ENCODE measurements at places on chromosomes 6 and 20.
A peak's percentile ranks its signal among the peaks of the same experiment; 100 is the strongest.

- H3K36me3 ChIP-seq, result peaks cover 9% of the 10 kb centered on the region
- DNase-seq, result no peak
- no peak overlapping the region for H3K27ac ChIP-seq
- H3K4me1 ChIP-seq, result peaks cover 46% of the 10 kb centered on the region
These were observed 34.3 kb upstream of the VEGFA start for GRCh38 chr6:43735642-43736199.

- H3K36me3 ChIP-seq, result no peaks in the 10 kb centered on the region
- H3K27me3 ChIP-seq, result peaks cover 8% of the 10 kb centered on the region
- no peak overlapping the region for H3K27ac ChIP-seq
- no peak overlapping the region for H3K4me3 ChIP-seq
These were observed 90.2 kb downstream of the THBS2 start for GRCh38 chr6:169163411-169163901.

DNA sequence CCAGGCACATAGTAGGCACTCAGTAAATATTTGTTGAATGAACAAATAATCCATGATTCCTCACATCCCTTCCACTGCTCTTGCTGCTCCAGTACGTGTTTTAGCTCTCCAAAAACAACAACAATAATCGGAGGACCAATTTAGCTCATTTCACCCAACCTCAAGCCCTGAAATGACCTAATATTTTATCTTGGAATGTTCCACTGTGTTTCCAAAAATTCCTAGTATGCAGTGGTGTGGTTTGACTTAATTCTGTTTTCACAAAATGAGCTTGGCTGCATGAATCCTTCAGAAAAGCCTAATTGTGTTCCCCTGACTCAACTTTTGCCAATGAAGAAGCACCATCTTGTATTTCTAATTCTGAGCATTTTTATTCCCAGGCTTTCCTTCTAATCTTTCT is 168.0 kb upstream of the PHACTR1 start:
- H3K4me3 ChIP-seq, result no peak overlapping the region
- H3K27me3 ChIP-seq, result no peaks in the 10 kb centered on the region
- no peak overlapping the region for H3K27ac ChIP-seq
- H3K4me1 ChIP-seq, result no peaks in the 10 kb centered on the region

GRCh38 chr20:6152777-6153176 is 29.9 kb upstream of the FERMT1 start:
- H3K27me3 ChIP-seq, result peaks cover 11% of the 10 kb centered on the region
- H3K36me3 ChIP-seq, result peaks cover 11% of the 10 kb centered on the region
- no peak overlapping the region for H3K4me3 ChIP-seq
- no peaks in the 10 kb centered on the region for H3K4me1 ChIP-seq

GRCh38 chr20:41051009-41051825 is 22.6 kb downstream of the TOP1 start:
- peak overlapping the region; percentile 71 for H3K4me3 ChIP-seq
- peaks cover 39% of the 10 kb centered on the region for H3K36me3 ChIP-seq
- DNase-seq, result no peak
- H3K27ac ChIP-seq, result peak overlapping the region; percentile 99
- peaks cover 100% of the 10 kb centered on the region for H3K4me1 ChIP-seq
- peaks cover 3% of the 10 kb centered on the region for H3K27me3 ChIP-seq

DNA sequence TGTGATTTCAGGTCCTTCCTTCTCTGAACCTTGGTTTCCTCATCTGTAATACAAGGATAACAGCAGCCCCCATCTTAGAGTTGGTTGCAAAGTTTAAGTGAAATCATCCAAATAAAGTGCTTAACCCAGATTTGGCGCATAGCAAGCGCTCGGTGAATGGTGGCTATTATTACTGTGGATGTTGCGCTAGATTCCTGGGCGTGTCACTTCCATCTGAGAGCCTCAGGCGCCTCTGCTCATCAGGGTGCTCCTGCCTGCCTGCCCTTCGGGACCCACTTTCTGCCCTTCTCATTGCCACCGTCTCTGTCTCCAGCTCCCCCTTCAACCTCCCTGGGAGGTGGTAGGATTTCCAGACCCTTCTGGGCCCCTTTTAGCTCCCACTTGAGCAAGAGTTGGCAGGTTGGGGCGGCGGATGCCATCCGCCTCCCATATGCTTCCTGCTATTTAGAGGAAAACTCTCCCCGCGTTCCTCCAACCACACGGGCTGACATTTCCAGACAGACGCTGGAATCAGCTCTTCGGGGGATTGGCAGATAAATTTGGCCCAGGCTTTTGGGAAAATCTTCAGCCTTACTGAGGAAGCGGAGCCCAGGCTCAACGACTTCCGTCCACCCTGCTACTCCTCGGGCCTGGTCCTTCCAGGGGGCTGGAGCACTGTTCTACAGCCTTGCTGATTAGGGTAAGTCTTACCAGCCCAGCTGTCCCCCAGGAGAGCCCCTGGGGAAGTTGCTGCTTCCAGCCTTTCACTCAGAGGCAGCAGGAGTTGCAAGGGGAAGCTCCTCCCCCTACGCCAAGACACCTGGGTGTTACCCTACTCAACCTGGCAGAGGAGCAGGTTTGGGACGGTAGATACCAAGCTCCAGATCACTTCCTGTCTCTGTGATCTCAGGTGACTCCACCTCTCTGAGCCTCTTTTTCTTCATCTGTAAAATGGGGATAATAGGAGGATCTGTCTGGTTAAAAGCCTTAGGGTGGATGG is 71.5 kb downstream of the DLGAP4 start:
- H3K27ac ChIP-seq, result no peak overlapping the region
- no peak for DNase-seq
- no peaks in the 10 kb centered on the region for H3K36me3 ChIP-seq
- H3K27me3 ChIP-seq, result peaks cover 35% of the 10 kb centered on the region
- no peak overlapping the region for H3K4me3 ChIP-seq

GRCh38 chr6:101018157-101018556 is 137.0 kb upstream of the ASCC3 start:
- DNase-seq, result no peak
- H3K4me3 ChIP-seq, result no peak overlapping the region
- H3K4me1 ChIP-seq, result no peaks in the 10 kb centered on the region
- H3K27me3 ChIP-seq, result no peaks in the 10 kb centered on the region

DNA sequence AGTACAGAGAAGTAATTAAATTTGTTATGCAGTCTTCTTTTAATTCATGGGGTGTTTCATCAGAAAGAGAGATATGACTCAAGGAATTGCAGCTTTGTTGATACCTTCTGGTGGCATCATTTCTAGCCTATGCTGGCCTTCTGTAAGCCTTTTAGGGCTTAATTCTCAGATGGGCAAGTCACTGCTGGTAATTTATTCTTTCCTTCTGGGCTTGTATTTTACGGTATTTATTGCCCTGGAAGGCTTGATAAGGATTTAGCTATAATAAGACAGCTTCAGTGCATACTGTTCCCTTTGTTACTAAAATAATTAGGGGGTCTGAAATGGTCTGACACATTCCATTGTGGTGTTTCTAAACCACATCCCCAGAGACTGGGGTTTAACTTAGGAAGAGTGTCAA is 57.9 kb upstream of the EMILIN3 start:
- no peak overlapping the region for H3K27ac ChIP-seq
- H3K4me1 ChIP-seq, result peaks cover 26% of the 10 kb centered on the region
- no peak for DNase-seq
- no peak overlapping the region for H3K4me3 ChIP-seq

- no peak overlapping the region for H3K27ac ChIP-seq
- H3K36me3 ChIP-seq, result peaks cover 9% of the 10 kb centered on the region
- H3K4me3 ChIP-seq, result no peak overlapping the region
- peaks cover 15% of the 10 kb centered on the region for H3K4me1 ChIP-seq
- H3K27me3 ChIP-seq, result peaks cover 14% of the 10 kb centered on the region
These were observed 28.8 kb downstream of the FAM229B start for GRCh38 chr6:112116221-112116620.

GRCh38 chr6:2962004-2962403 is 9.4 kb downstream of the SERPINB6 start:
- peaks cover 28% of the 10 kb centered on the region for H3K27me3 ChIP-seq
- peaks cover 39% of the 10 kb centered on the region for H3K4me1 ChIP-seq
- DNase-seq, result no peak
- H3K36me3 ChIP-seq, result no peaks in the 10 kb centered on the region
- no peak overlapping the region for H3K4me3 ChIP-seq

GRCh38 chr20:37902504-37903313 is at the start of gene VSTM2L:
VSTM2L (plus strand) TSS chr20:37903127; CDS start chr20:37903351, 224 bp downstream.
- peaks cover 63% of the 10 kb centered on the region for H3K27me3 ChIP-seq
- H3K27ac ChIP-seq, result no peak within 1 kb of the TSS
- DNase-seq, result peak; percentile 64
- H3K4me3 ChIP-seq, result peak within 1 kb of the TSS; percentile 85

GRCh38 chr20:8209061-8209460 is 77.0 kb downstream of the PLCB1 start:
- no peak for DNase-seq
- H3K4me3 ChIP-seq, result no peak overlapping the region
- no peak overlapping the region for H3K27ac ChIP-seq
- no peaks in the 10 kb centered on the region for H3K27me3 ChIP-seq
- peaks cover 38% of the 10 kb centered on the region for H3K4me1 ChIP-seq

DNA sequence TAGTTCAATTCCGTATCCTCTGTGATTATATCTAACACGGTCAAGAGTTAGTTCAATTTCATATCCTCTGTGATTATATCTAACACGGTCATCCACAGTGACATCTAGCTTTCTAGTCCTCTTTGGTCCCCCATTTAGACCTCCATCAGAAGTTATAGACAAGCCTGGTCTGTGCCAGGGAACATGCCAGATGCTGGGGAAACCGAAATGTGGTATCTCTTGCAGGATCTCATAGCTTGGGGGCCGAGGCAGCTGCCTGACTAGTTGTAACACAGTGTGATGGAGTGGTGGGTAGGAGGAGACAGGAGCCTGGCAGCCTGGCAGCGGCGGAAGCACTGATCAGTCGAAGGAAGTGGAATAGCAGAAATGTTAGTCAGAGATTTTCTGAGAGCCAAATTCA is 13.8 kb upstream of the SMOC2 start:
- no peak overlapping the region for H3K4me3 ChIP-seq
- H3K4me1 ChIP-seq, result no peaks in the 10 kb centered on the region
- H3K27ac ChIP-seq, result no peak overlapping the region
- no peak for DNase-seq
- H3K27me3 ChIP-seq, result peaks cover 10% of the 10 kb centered on the region

DNA sequence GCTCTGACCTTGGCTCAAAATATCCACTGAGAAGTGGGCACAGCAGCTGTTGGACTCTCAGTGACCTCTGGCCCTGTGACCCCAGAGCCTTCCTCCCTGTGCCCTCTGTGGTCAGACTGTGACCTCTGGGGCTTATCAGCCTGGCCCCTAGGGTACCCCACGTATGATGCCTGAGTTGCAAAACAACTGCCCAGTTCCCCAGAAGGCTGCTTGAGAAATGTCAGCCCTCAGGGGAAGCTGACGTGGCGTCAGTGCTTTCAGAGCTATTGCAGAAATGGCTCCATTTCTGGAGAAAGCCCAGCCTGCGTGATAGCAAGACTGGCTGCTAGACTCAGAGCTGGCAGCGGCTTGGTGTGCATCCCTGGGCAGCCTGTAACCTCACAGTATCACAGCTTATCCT is 31.5 kb upstream of the TGM2 start:
- H3K36me3 ChIP-seq, result no peaks in the 10 kb centered on the region

GRCh38 chr6:17276766-17277165 is 4.4 kb upstream of the RBM24 start:
- H3K27me3 ChIP-seq, result peaks cover 56% of the 10 kb centered on the region
- H3K27ac ChIP-seq, result no peak overlapping the region
- no peak overlapping the region for H3K4me3 ChIP-seq
- H3K36me3 ChIP-seq, result no peaks in the 10 kb centered on the region
- DNase-seq, result no peak
- no peaks in the 10 kb centered on the region for H3K4me1 ChIP-seq

DNA sequence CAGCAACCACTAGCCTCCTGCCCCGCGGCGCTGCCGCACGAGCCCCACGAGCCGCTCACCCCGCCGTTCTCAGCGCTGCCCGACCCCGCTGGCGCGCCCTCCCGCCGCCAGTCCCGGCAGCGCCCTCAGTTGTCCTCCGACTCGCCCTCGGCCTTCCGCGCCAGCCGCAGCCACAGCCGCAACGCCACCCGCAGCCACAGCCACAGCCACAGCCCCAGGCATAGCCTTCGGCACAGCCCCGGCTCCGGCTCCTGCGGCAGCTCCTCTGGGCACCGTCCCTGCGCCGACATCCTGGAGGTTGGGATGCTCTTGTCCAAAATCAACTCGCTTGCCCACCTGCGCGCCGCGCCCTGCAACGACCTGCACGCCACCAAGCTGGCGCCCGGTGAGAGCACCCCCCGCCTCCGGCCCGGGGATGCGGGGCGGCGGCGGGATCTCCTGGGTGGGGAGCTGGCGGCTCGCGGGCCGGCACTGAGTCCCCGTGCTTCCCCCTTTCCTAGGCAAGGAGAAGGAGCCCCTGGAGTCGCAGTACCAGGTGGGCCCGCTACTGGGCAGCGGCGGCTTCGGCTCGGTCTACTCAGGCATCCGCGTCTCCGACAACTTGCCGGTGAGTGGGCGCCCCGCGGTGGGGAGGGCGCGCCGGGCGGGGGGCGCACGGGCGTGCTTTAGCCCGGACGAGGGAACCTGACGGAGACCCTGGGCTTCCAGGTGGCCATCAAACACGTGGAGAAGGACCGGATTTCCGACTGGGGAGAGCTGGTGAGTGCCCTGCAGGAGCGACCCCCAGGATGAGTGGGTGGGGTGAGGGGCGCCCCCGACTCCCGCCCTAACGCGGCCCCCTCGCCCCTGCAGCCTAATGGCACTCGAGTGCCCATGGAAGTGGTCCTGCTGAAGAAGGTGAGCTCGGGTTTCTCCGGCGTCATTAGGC is 585 bp downstream of the PIM1 start:
- no peak overlapping the region for H3K27ac ChIP-seq
- peak; percentile 67 for DNase-seq
- H3K36me3 ChIP-seq, result peaks cover 26% of the 10 kb centered on the region
- H3K27me3 ChIP-seq, result peaks cover 10% of the 10 kb centered on the region
- H3K4me3 ChIP-seq, result peak overlapping the region; percentile 86

DNA sequence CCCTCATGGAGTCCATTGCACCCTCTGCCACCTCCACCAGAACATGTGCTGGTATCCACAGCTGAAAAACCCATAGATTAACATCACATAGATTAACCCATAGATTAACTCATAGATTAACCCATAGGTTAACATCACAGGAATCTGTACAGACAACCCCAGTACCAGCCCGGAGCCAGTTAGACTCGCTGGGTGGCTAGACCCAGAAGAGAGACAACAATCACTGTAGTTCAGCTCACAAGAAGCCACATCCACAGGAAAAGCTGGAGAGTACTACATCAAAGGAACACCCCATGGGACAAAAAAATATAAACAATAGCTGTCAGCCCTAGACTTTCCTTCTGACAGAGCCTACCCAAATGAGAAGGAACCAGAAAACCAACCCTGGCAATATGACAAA is 25.1 kb downstream of the SERPINB9 start:
- DNase-seq, result no peak
- peaks cover 15% of the 10 kb centered on the region for H3K36me3 ChIP-seq
- peaks cover 31% of the 10 kb centered on the region for H3K4me1 ChIP-seq
- peaks cover 27% of the 10 kb centered on the region for H3K27me3 ChIP-seq

DNA sequence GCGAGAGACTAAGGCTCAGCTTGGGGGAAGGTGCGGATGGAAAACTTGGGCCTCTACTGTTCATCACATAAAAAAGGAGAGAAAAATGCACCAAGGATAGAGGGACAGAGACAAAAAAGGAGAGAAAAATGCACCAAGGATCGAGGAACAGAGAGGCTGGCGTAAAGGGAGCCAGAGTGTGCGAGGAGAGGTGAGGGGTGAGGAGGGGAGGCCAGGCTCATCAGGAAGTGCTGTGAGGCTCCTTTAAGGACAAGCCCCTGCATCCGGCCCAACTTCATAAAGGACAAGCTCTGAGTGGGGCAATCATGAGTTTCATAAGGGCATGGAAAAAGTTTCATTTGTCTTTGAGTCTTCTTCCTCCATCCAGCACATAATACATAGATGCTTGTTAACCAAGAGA is 117.2 kb upstream of the NXT1 start:
- H3K27me3 ChIP-seq, result peaks cover 12% of the 10 kb centered on the region
- no peaks in the 10 kb centered on the region for H3K4me1 ChIP-seq
- peak overlapping the region; percentile 53 for H3K27ac ChIP-seq
- no peak for DNase-seq

GRCh38 chr6:41626917-41627316 is 11.4 kb upstream of the MDFI start:
- H3K4me3 ChIP-seq, result no peak overlapping the region
- H3K27ac ChIP-seq, result no peak overlapping the region
- no peak for DNase-seq
- H3K4me1 ChIP-seq, result peaks cover 60% of the 10 kb centered on the region
- H3K36me3 ChIP-seq, result peaks cover 5% of the 10 kb centered on the region

All from nephron progenitor cell (in vitro differentiated cells).